ENCODE measurements at places on chromosomes 3 and 15.

GRCh38 chr15:63291507-63291906 is 14.1 kb downstream of the APH1B start:
- DNase-seq, result no peak

- no peak for DNase-seq
Measured at GRCh38 chr15:91737151-91737818, 116.2 kb upstream of the SLCO3A1 start.

DNA sequence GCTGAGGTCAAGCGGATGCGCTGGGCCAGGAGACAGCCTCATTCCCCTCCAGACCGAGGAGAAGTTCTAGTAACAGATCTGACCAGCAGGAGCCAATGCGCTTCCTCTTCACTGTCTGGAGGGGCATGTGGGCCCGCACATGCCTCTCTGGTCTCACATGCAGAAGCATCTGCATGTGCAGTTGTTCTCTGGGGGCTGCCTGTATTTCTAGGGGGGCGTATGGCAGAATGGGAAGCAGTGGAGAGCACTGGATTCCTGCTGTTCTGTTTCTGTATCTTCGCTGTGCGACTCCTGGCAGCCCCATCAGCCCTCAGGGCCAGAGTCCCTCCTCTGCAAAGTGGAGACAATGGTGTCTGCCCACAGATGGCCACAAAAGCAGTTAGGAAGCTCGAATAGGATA is 170.4 kb upstream of the IQSEC1 start:
- DNase-seq, result no peak

GRCh38 chr3:69082805-69083204 is 1.9 kb upstream of the ARL6IP5 start:
- DNase-seq, result peak; percentile 39

DNA sequence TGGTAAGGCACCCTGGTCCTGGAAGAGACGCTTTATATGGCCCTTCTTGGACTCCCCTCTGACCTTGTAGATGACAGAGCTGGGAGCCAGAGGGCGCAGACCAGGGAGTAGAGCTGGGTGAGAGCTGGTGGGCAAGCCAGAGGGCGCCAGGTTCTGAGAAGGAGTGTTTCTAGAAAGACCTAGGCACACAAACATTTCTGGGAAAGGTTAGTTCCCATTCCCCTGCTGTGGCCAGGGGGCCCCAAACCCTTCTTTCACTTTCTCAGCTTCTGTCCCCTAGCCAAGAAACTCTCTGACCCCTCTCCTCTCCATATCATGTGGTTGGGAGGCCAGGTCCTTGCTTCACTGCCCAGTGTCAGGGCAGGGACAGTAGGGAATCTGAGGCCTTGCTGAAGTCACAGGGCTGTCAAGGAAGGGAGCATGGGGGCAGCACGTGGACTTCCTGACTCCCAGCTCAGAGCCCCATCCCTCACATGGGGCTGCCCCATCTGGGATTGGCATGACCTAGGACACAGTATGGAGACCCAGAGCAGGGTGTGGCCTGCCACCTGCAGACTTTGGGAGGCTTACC is 3.6 kb downstream of the HEMK1 start:
- DNase-seq, result no peak

- DNase-seq, result no peak
Measured at GRCh38 chr3:57961828-57962447, 46.3 kb upstream of the FLNB start.

- no peak for DNase-seq
Measured at GRCh38 chr3:118772547-118773011, 262.1 kb downstream of the IGSF11 start.
